Renal pelvis (tissue), 12 donors: ENCODE measurements at places on chromosomes 5 and 9. TPM values are rescaled to one million over a fixed set of nuclear protein-coding genes. Genes with fewer than 3 reads are reported as not detected.

STOML2 gene
- 144 TPM for polyA plus RNA-seq

GRCh38 chr5:40365342-40366330 lies 314.1 kb upstream of the PTGER4 start:
- DNase-seq, result no peak

DNA sequence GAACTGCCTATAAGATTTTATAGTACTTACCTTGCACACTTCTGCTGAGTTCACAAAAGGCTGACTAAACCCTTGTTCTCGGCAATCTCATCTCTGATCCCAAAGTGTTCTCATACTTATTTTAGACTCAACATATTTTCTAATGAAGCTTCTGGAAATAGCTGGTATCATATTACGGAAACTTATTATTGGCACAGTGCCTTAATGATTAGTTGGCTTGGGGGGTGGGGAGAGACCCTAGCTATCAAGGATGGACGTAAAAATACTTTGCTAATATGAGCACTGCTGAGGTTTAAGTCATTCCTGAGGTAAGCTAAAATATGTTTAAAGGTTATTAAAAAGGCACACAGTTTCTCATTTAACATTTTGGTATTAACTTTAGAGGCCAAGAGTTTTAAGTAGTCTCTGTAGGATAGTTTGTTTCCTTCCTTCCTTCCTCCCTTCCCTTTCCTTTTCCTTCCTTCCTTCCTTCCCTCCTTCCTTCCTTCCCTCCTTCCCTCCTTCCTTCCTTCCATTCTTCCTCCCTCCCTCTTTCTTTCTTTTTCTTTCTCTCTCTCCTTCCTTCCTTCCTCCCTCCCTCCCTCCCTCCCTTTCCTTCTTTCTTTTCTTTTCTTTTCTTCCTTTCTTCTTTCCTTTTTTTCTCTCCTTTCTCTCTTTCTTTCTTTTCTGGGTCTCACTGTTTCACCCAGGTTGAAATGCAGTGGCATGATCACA lies 31.5 kb downstream of the ZSWIM6 start:
- no peak for DNase-seq

DNA sequence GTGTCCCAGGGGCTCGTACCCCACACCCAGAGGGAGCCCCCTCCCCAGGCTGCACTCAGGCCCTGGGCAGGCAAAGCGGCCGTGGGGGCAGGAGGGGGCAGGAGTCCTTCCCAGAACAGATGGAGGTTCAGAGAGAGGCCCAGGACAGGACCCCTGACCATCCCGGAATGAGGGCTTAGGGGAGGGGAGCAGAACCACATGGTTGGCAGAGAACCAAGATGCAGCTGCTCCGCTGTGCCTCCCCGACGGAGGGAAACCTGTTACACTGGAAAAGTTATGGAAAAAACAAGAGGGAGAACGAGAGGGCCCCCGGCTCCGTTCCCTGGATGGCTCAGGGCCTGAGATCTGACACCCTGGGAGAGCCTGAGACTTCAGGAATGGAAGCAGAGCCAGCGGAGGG lies 22.7 kb downstream of the SLC12A7 start:
- DNase-seq, result no peak

- no peak for DNase-seq
Observed at GRCh38 chr5:170442391-170442790, 53.2 kb upstream of the KCNMB1 start.

GRCh38 chr5:136133922-136134379 lies 1.3 kb downstream of the SMAD5 start:
- no peak for DNase-seq
